ENCODE measurements at places on chromosomes 1 and 21.

- DNase-seq = no peak
These were observed 42.6 kb downstream of the CFAP57 start for GRCh38 chr1:43214501-43215444.

DNA sequence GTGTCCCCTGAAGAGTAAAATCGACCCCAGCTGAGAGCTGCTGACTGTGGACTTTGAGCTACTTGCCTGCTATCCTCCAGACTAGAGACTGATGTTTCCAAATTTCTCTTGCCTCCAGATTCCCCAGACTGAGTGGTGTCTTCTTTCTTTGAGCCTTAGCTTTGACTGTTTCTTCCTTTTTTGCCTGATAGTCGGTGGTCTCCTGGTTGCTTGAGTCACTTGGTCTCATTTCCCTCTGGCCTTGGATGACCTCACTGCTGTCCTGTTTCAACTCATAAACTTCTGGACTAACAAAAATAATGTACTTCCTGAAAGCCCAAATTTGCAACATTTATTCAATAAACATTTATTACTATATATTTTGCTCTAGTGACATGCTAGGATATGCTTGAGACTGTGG is 52.9 kb upstream of the DIPK1A start:
- DNase-seq = peak; percentile 54

- peak; percentile 7 for DNase-seq
These were observed 259.8 kb downstream of the LMO4 start for GRCh38 chr1:87588495-87588894.

- no peak for DNase-seq
These were observed 212.4 kb downstream of the FOXD2 start for GRCh38 chr1:47650205-47650604.

- DNase-seq = no peak
These were observed 6.0 kb upstream of the PPIE start for GRCh38 chr1:39732730-39733129.

DNA sequence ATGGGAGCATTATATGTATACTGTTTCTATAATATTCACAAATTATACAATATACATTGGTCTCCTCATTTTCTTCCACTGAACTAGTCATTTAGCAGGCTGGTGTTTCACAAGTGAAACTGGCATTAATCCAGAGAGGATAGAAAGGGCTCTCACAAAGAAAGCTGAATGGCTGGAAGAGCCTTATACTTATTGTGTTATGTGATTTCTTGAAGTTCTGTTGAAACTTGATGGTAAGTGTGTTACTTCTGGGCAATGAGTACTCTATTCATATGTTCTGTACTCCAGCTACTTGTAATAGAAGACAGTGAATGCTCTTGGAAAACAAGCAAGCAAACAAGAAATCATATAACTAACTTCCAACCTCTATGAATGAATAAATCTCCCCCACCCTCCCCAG is 14.9 kb downstream of the STX12 start:
- DNase-seq = no peak

DNA sequence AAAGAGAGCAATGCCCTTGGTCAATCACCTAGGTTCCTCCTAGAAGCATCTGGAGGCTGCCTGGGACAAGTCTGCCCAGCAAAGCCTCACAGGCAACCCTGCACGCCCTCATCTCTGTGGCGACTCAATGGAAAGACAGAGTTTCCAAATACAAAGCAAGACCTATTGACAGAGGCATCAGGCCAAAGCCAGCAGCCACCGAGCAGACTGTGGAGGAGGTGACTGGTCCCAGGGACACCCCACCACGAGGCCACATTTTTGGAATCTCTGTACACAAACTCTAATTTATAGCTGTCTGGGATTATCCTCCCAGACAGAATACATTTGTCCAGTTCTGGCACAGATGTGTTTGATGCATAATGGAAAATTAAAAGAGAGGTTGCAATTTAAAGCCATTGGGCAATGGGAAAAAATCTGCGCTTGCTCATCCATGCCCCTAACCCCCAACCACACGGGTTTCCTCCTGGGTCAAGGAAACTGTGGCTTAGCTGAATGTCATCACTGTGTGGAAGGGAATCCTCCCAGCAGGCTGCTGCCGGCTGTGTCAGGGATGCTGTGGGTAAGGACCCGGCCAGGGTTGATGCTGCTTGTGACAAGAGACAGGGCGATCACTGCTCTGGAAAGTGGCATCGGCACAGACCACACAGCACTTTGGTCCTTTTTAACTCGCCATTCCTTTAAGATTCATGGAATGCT is 14.3 kb downstream of the TSPAN2 start:
- DNase-seq = no peak

Measured in NB4 (cell line).